Activated CD4-positive, CD25-positive, alpha-beta regulatory T cell treated with anti-CD3 and anti-CD28 coated beads, Interleukin-2, amount 50 U/mL, for 16 hours (primary cell): ENCODE measurements at places on chromosomes 16 and 17.

GRCh38 chr17:44307387-44308186, 814 bp upstream of the RUNDC3A start:
- DNase-seq: no peak

DNA sequence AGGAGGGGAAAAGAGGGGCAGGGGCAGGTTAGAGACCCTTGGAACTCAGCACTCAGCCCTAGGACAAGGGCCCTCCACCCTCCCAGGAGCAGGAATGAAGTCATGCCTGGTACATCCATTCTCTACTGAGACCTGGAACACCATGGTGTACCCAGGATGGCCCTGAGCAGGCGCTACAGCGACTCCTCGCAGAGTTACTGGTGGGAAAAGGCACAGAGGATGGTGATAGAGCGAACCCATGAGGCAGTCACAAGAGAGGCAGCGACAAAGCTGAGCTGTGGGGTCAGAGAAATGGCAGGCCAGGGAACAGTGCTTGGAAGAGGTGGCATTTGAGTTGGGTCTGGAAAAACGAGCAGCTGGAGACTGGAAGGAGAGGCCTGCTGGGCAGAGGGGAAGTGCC, 37.5 kb downstream of the SRCIN1 start:
- DNase-seq: no peak

GRCh38 chr16:50354629-50355456, 13.9 kb downstream of the BRD7 start:
- no peak for DNase-seq

- no peak for DNase-seq
These were observed 65.9 kb downstream of the SPAG9 start for GRCh38 chr17:51054748-51055147.

DNA sequence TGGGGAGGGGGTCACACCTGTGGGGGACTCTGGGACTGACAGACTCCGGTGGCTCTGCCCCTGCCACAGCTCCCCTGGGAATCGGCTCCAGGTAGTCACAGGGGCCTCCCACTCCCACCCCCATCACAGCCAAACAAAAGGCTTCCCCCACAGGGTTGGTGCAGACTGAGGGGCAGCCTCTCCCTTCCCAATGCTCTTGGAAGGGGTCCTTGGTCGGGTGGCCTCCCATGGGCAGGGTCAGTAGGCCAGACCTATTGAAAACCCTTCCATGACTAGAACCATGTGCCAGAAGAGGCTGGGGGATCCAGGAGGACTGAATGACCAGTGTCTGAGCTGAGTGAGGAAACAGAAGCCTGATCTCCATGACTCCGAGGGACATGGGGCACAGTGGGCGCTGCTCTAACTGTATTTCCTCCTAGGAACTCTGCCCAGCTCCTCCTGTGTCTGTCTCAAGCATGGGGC, 28.6 kb downstream of the TK2 start:
- DNase-seq: no peak

DNA sequence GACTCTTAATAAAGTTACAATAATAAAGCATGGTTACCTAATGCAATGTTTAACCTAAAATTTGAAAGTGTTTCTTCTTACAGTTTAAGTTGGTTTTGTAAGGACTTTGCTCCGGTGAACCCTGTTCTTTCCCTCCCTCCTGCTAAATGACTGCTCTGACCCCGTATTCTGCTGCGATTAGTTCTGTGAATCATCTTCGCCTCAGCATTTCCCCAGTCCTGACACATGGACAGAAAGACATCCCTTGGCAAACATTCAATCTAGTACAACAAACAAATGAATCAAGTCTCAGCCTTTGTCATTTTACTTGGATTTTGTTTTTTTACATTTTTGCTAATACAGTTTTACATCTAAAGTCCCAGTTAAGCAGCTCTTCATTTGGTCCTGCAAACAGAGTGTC, 15.4 kb downstream of the KCNJ2 start:
- no peak for DNase-seq

GRCh38 chr16:55470533-55471371, 8.2 kb upstream of the MMP2 start:
- no peak for DNase-seq

DNA sequence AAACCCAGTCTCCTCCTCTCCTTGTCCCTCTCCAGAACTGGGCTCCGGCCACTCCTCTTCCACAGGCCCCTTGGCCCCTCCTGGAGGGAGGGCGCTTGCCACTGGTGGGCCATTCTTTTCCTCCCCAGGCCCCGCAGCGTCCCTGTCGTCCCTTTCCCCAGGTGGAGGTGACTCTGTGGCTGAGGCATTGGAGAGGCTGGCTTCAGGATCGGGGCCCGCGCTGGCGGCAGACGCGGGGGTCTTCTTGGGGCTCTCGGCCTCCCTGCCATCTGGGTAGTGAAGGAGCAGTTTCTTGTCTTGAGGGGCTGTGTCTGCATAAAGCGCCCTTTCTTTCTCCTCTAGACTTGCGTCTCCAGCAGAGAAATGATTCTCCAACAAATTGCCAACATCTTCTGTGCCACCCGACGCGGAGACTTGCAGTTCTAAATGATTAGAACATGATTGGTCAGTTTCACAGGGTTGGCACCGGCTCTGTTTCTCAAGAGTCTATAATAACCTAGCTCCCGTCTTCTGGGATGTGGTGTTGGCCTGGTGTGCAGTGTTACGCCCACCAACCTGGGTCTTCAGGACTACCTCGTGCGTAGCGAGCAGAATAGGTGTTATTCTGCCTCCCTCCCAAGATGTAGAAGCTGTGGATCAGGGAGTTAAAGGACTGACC, 34.1 kb downstream of the SRL start:
- no peak for DNase-seq
